Fibroblast of lung (primary cell): ENCODE measurements at places on chromosomes 5 and 9. TPM values are rescaled to one million over a fixed set of nuclear protein-coding genes. Genes with fewer than 3 reads are reported as not detected.

DNA sequence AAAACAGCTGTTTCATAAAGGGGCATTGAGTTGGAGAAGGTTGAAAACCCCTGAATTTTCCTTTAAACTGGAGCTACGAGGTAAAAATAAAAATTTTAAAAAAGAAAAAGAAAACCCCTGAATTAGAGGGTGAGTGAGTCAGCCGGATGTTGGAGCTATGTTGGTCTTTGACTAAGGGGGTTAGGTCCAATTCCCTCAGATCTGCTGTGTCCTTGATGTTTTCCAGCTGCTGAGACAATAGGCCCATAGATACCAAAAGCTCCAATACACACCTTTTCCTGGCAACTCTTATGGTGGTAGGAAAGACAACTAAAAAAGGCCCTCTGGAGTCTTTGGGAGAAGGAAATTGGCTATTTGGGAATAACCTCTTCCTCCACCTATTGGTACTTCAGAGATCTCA lies 79.4 kb upstream of the SAP30L start:
- H3K36me3 ChIP-seq: no peaks in the 10 kb centered on the region
- DNase-seq: peak; percentile 68
- no peaks in the 10 kb centered on the region for H3K27me3 ChIP-seq
- H3K4me3 ChIP-seq: no peak overlapping the region
- peak overlapping the region; percentile 1 for H3K27ac ChIP-seq

The GDNF gene
- polyA plus RNA-seq: 0.32 and 2.2 TPM in 2 replicates

The C1QTNF3 gene
- 0.42 and 0.68 TPM in 2 replicates for polyA plus RNA-seq

DNA sequence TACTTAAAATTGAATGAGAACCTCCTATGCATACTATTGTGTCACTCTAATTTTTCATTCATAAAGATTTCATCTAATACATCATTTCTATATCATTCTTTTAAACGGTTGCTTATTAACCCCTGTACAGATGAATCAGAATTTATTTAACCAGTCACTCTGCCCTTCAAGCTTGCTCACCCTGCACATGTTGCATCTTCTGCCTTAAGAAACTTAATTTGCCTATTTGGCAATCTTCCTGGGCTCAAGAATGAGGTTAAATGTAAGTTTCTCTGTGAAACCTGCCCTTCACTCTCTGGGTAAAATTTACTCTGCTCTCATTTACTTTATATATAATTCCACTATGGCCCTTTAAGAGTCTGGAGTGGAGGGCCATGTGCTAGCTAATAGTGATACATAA lies 434.7 kb upstream of the ZNF608 start:
- no peaks in the 10 kb centered on the region for H3K4me1 ChIP-seq
- DNase-seq: peak; percentile 23
- H3K27me3 ChIP-seq: no peaks in the 10 kb centered on the region
- H3K27ac ChIP-seq: no peak overlapping the region

- H3K27ac ChIP-seq: peak overlapping the region; percentile 4
- H3K4me1 ChIP-seq: peaks cover 6% of the 10 kb centered on the region
- H3K4me3 ChIP-seq: no peak overlapping the region
- no peaks in the 10 kb centered on the region for H3K27me3 ChIP-seq
- H3K36me3 ChIP-seq: peaks cover 10% of the 10 kb centered on the region
- peak; percentile 88 for DNase-seq
Measured at GRCh38 chr9:89000973-89001916, 10.0 kb downstream of the S1PR3 start.

The IFNW1 gene
- not detected in 2 replicates for polyA plus RNA-seq

- H3K27me3 ChIP-seq: no peaks in the 10 kb centered on the region
- H3K36me3 ChIP-seq: no peaks in the 10 kb centered on the region
- no peak overlapping the region for H3K4me3 ChIP-seq
Measured at GRCh38 chr9:17491780-17492179, 87.1 kb upstream of the SH3GL2 start.

- H3K36me3 ChIP-seq: peaks cover 2% of the 10 kb centered on the region
- H3K4me3 ChIP-seq: no peak overlapping the region
- no peaks in the 10 kb centered on the region for H3K4me1 ChIP-seq
- no peaks in the 10 kb centered on the region for H3K27me3 ChIP-seq
- DNase-seq: no peak
Measured at GRCh38 chr9:129919841-129920240, 84.6 kb downstream of the USP20 start.

DNA sequence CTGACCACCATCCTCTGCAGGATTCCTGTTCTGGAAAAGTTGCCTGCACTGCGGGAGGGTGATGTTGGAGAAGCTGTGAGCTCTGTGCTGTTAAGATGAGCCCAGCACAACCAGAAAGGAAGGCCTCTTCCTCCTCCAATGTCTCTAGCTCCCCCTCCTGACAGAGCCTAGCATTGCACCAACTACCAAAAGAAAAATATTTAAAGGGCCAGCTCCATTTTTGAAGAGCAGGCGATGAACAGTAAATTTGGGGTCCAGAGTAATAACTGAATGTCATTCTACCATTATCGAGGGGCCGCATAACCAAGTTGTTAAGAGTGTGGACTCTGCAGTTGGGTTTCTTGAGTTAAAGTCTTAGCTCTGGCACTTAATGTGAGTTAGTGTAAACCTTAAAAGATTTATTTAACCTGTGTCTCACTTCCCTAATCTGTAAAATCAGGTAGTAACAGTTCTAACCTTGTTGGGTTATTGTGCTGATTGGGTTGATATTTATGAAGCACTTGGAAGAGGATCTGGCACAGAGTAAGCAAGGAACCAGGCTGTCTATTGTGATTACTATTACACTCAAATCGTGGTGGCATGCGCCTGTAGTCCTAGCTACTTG lies 3.9 kb downstream of the TEX53 start:
- H3K27me3 ChIP-seq: no peaks in the 10 kb centered on the region
- H3K27ac ChIP-seq: no peak overlapping the region
- H3K4me1 ChIP-seq: peaks cover 3% of the 10 kb centered on the region

The SLC9A3 gene
- polyA plus RNA-seq: 0.78 and 0.84 TPM in 2 replicates
